ENCODE measurements at places on chromosomes 6 and 20. TPM values are rescaled to one million over a fixed set of nuclear protein-coding genes. Genes with fewer than 3 reads are reported as not detected.

- DNase-seq: no peak
Observed at GRCh38 chr20:62835931-62836861, 19.3 kb downstream of the COL9A3 start.

DNA sequence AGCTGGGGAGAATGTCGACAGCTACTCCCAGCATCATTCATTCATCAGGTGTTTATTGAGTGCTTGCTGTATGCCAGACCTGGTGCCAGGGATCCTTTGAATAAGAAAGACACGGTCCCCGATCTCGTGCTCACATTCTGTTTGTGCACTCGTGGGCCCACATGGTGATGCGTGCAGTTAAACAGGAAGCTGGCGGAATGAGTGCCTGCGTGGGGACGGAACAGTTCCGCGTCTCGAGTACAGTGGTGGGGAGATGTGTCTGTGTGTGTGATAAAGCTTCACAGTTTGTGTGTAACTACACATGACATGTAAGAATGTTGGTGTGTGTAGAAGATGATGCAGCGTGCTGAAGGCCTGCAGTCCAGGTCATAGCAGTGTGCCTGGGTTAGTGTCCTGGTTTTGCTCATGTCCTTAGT lies 6.5 kb downstream of the RBM38 start:
- peak; percentile 35 for DNase-seq

AFG1L gene
- total RNA-seq: 9.5 TPM

DNA sequence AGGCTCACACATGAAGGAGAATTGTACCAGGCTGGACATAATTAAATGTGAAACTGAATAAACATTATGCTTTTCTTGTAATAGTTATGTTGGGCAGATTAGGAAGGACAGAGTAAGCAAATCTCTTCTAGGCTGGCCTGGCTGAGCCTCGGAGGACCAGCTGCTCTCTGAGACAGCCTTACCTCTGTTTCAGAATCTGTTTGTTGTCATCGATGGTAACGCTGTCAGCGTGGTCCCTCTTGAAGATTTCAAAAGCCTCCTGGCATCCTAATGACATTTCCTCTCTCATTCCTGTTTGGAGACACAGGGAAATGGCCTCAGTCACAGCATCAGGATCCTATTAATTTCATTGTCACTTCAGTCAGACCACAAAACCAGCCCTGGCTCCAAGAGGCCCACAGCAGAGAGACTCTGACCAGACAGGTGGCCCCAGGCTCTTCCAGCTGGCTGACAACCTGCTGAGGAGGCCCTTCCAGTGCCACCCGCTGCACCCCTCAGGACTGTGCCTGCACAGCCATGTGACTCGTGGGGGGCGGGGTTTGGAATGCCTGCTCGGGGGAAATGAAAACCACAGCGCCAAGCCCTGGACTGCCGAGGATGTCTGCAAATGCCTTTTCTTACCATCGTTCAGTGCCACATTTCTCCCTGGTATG lies 108.5 kb upstream of the KCNK16 start:
- DNase-seq: peak; percentile 90

AFDN gene
- 13.8 TPM for total RNA-seq

- DNase-seq: no peak
Observed at GRCh38 chr6:45445749-45446549, 68.2 kb upstream of the SUPT3H start.

DNA sequence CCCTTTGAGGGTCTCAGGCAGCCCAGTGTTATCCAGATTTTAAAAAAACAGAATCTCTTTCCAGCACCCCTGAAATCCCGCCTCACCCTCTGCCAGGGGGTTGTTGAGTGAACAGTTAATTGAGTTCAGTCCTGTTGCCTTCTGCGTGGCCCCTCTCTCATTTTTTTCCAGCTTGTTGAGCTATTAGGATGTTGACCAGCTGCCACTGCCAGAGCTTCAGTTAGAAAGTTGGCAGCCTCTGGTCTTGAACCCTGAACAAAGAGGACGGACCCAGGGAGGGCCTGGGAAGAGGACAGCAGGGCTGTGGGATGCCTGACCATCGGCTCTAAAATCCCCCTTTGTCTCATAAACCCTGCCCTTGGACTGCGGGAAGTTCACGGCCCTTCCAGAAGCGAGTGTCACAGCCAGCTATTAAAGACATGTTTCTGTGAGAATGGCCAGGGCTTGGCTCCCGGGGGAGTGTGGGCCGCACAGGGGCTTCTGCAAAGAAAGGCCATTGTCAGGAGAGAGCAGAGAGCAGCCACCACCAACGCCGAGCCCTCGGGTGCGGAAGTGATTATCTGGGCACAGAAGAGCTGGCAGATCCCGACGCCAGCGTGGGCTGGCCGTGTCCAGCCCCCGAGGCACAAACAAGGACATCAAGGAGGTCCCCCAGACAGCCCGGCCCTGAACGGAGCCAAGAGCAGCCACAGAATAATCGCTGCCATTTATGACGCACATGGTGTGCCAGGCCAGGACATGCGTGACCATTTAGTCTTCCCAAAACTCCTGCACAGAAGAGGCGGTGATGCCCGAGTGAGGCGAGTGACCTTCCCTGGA lies 189.0 kb downstream of the ANKRD60 start:
- DNase-seq: peak; percentile 6

MUCL3 gene
- total RNA-seq: not detected

DNA sequence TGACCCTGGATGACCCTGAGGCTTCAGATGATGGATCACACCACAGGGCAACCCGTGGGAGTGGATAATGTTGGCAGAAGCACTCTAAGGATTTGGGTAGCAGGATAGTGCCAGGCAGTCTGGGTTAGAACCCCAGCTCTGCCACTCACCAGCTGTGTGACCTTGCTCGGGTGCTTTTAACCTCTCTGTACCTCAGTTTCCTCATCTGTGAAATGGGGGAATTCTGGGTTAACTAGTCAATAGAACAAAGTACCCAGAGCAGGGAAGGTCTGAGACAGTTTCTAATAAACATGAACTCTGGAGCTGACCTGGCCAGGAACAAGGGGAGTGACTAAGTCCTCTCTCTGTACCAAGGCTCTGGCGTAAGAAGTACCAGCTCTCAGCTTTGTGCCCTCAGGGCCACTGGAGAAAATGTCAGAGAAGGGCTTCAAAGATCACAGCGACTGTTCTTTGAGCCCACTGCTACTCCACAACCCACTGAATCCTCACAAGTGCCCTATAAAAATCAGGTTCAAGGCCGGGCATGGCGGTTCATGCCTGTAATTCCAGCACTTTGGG lies 14.7 kb upstream of the NOL4L start:
- no peak for DNase-seq

ERGIC3 gene
- 371 TPM for total RNA-seq
